Heart left ventricle (tissue), 16 donors: ENCODE measurements at places on chromosomes 1 and 21. TPM values are rescaled to one million over a fixed set of nuclear protein-coding genes. Genes with fewer than 3 reads are reported as not detected.

GRCh38 chr1:14686701-14687100 lies 88.2 kb downstream of the KAZN start:
- no peak for DNase-seq

DNA sequence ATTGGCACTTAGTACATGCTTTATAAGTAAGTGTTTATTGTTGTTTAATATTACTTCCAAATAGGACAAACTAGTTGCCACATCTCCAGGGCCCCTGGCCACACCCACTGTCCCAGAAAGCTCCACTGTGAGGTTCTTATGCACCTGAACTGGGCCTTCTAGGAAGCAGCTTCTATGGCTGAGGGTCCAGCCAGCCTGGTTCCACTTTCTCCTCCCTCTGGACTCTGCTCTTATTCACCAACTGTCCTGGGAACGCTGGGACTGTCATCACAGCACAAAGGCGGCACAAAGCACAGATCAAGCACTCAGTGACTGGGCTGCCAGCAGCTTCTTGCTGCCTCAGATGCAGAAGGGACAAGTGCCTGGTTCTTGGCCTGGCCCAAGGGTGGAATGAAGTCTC lies 29.6 kb upstream of the ZNF648 start:
- DNase-seq: no peak

DNA sequence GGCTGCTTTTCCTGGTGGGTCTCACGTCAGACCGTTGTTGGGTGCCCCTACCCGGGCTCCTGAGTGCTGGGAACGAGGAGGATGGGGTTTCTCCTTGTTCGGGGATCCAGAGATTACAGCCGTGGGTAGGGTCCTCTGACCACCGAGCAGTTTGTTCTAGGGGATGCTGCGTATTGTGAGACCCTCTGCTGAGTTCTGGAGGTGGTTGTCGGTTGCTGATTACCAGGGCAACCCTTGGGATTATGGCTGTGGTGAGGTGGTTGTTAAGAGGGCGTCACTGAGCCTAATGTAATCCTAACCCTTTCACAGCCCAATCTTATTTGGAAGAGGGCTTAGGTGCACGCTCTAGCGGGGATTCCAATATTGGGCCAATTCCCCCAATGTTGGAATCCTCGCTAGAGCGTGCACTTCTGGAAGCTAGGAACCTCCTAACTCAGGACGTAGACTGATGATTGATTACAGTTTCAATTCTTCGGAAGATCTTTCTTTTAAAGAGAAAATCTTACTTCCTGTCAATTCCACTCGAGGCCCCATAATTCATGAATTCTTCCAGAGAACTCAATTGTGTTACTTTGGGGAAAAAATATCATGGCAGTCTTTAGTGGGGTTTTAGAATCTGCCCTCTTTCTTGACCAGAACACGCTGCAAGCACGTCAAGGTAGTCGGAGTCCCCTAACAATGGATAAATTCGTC lies 483 bp downstream of the TCEANC2 start:
- no peak for DNase-seq

DNA sequence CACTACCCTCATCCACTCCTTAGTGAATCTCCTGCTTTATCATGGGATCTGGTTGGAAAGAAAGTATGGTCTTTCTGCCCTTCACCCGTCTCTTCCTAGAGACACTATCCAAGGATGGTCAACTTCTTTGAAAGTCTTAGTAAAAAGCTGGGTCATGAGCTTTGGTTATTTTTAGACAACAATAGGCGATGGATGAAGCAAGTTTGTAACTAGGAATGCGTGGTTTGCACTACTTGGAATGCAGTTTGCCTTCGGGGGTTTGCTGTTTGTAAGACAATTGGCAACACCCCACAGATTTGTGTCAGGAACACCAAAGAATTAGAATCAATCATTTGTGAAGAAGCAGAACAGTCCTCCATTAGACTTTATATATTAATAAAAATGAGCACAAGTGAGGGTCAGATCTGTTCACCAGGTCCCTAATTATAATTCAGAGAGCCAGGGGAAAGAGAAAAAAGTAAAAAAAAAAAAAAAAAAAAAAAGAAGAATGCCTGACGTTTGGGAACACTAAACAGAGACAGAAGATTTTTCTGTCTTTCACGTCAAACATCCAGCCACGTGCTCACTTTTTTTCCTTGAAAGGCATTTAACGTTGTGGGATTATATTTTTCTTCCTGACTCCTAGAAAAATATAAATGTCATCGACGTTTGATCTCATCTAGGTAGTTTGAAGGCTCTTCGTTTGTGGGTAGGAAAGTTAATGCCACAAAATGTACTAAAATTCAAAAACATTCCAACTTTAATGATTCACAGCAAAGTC lies 60.7 kb upstream of the BTG3 start:
- no peak for DNase-seq

DNA sequence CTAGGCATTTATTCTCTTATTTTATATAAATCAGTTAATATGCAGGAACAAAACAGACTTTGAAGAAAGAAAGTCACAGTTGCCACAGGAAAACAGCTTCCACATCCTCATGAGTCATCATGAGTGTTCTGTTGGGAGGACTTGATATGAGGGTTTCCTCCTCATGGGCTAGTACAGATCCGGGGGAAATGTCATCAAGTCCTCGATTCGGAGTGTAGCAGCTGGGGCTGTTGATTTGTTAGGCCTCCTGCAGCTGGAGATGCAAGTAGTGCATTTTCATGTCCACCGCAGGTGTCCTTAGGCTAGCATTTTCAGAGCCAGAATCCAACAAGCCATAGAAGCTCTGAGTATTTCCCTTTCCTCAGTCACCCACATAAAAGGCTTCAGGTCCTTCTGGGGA lies 36.7 kb downstream of the ADAM30 start:
- DNase-seq: no peak

GRCh38 chr21:34552360-34553098 lies 40.5 kb upstream of the KCNE1 start:
- no peak for DNase-seq

DNA sequence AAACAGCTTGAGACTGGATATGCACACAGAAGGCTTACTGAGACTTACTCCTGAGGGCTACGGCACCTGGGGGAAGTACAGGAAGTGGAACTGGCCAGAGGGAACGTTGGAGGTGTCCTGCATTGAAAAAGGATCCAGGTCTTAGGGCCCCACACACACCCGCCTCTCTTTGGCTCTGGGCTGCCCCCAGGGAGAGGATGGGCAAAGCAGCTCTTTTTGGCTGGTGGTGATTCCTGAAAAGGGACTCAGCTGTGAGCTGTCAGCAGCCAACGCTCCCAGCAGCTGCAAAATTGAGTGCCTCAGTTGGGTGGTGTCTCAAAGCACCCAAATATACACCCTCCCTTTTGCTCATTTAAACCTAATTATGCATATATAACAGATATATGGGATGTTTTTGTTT lies 213.2 kb downstream of the TNR start:
- DNase-seq: no peak

The PSEN2 gene
- 12.3 TPM for polyA plus RNA-seq

The APH1A gene
- polyA plus RNA-seq: 53.9 TPM

The SLC6A9 gene
- polyA plus RNA-seq: 0.61 TPM

The ENAH gene
- polyA plus RNA-seq: 41.5 TPM

The HPDL gene
- 0.46 TPM for polyA plus RNA-seq
